T47D (cell line): ENCODE measurements at places on chromosomes 6 and 20.

DNA sequence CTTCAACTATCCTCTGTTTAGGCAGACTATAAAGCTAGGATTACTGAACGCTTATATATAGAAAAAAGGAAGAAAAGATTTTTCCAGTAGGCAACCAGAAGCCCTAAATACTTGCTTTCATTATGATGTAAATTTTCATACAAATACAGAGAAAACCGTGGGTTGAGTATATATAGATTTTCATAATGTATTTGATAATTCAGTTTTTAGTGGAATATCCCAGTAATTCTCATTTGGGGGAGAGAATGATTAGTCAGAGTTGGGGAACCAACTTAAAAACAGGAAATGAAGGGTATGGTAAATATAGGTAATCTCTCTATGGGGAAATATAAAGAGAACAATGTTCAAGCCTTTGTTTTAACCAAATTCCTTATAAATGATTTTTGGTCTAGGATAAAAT, 154.0 kb upstream of the CITED2 start:
- DNase-seq = no peak

DNA sequence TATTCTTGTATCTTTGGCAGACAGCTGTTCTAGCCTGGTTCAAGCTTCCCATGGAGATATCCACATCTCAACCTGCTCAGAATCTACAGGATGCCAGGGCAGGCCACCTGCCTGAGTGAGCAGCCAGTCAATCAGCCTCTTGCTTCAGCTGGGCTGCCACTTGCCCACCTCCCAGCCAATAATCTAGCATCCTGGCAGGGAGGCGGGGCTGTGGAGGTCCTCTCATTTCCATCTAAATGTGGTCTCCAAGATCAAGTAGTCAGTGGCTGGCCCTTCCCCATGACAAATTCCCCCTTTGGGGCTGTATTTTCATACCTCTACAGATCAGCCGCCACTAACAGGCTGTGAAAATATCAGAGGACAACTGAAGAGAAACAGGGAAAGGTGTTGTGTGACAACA, 33.0 kb upstream of the SPDEF start:
- no peak for DNase-seq

- no peak for DNase-seq
These were observed 241.1 kb downstream of the PREX1 start for GRCh38 chr20:48586730-48587129.

DNA sequence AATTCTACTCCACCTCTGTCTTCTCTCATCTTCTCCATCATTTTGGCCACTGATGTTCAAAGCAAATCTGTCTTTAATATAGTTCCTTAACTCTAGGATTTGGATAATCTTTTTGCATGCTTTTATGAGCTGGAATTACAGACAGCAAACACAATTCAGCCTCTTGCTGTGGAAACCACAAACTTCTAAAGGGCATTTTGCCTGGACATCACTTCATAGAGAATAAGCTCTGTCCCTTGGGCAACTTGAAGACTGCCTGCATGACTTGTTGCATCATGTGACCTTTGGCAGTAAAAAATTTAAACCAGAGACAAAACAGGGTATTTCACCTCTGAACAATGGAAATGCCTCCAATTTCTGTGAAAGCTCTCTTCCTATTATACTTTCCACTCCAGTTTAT, 74.1 kb upstream of the HDDC2 start:
- no peak for DNase-seq

- no peak for DNase-seq
These were observed 47.3 kb downstream of the APCDD1L start for GRCh38 chr20:58467572-58468527.

DNA sequence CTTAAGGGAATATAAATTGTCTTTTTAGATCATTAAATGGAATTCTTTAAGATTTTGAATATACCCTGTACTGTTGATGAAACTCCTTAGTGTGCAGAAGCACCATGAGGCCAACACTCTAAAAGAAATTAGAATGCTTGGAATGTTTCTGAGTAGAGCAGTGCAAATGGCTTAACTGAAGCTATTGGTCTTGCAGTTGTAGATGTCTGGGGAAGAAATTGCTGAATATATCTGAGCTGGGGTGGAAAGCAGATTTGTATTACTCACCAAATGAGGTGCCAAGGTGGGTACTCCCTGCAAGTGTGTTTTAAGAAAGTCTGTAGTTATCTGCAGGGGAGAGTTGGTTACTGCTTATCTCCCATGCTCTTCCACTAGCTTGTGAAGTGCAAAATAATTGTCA, 119.0 kb downstream of the ADGRG6 start:
- DNase-seq = no peak
